Cerebellar cortex (tissue), 1 donor: ENCODE measurements at places on chromosomes 6 and 20.

DNA sequence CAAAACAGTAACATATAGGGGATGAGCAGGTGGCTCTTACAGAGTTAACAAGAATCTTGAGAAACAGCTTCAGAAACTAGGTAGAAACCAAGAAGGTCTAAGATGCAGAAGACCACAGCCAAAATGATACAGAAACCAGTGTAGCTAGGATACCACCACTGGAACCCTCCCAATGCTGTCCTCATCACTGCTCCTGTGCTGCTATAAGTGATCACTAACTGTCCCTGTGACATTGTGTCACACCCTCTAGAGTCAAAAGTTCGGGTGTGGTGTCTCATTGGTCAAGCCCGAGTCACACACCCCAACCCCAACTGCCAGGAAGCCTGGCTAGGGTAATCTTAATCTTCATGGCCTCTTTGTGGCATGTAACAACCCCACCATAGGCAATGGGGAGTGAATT is 153.1 kb downstream of the RCAN2 start:
- DNase-seq: no peak

GRCh38 chr6:16787128-16787682 is 25.9 kb upstream of the ATXN1 start:
- DNase-seq: no peak

DNA sequence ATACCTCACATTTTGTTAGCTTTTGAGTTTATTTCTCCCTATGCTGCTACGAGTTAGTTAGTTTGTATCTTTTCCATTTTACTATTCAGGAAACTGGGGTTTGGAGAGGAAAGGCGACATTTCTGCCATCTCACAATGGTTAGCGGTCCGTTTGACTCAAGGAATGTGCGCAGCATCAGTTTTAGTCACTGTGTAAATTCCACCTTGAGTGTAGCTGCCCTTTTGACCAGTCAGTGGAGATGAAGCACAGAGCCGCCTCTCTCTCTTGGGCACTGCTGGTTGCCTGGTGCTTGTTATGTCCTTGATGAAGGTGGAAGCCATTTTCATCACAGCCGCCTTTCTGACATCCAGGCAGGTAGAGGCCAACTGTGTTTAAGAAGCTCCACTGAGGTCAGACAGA is 185.5 kb downstream of the SCP2D1 start:
- no peak for DNase-seq

- DNase-seq: no peak
Measured at GRCh38 chr6:142940487-142940886, 4.5 kb downstream of the HIVEP2 start.

DNA sequence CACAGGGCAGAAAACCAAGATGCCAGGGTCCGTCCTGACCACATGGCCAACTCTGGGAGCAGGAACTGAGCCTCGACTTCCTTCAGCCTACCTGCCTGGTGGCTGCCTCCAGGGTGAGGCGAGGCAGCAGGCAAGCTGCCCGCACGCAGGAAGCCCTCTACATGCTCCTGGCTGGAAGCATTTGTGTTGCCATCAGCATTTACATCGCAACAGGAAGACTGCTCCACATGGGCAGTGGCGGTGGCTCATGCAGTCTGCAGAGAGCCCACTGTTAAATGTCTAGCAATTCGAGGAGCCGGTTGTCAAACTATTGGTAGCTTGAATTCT is 233.8 kb downstream of the SYNDIG1 start:
- no peak for DNase-seq

DNA sequence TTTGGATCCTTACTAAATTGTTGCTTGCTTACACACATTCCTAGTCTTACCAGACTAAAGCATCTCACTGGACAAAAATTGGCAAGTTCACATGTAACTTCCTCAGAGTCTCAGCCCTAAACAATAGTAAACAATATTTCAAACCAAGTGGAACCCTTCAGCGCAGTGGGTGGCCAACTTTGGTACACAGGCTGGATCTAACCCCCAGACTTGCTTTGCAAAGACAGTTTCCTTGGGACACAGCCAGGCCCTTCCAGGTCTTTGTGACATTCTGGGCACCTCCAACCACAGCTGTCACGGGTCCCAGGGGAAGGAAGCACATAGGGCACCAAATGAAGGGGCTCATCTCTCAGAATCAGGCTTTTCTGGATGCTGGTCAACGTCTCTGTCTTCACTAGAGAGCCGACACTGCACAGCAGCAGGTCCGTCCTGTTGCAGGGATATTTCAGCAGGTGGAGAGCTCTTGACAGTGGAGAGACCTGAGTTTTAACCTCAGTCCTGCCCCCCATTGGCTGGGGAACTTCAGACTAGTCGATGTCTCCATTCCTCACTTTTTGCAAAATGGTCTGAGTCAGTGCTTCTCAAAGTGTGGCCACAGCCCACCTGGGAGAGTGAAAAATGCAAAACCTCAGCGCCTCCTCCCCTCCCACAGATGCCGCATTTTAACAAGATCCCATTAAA is 91.4 kb downstream of the BFSP1 start:
- DNase-seq: no peak

DNA sequence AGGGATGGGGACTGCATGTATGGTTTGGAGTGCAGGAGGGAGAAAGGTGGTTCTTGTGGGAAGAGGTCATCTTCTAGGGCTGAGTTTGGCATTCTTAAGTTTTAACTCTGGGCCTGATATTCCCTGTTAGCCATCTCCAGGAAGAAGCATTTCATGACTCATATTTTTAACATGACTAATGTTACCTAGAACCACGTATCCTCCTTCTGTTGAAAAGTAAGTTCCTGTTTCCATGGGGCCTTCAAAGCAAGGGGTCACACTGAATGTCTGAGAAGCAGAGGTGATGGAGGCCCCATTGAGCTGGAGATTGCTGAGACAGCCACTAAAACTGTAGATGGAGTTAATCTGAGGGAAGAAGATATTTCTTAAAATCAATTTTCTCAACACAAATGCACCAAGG is 30.2 kb downstream of the FAM229B start:
- no peak for DNase-seq

DNA sequence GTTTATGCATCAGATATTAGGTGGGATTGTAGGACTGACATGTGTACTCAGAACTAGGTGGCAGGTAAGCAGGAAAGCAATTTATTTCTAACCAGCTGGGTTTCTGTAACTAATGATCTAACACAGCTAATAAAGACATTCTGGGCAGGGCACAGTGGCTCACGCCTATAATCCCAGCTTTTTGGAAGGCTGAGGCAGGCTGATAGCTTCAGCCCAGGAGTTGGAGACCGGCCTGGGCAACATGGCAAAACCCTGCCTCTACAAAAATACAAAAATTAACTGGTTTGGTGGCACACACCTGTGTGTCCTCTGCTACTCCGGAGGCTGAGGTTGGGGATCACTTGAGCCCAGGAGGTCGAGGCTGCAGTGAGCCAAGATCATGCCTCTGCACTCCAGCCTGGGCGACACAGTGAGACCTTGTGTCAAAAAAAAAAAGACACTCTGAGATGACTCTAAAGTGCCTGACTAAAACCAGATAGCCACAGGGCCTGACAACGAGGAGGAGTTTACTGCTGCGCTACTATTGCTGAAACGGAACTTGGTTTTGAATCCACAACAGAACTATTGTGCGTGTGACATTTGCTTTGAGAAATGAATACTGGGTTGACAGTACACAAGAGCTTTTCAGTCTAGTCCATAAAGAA is 29.2 kb upstream of the CEP85L start:
- no peak for DNase-seq

DNA sequence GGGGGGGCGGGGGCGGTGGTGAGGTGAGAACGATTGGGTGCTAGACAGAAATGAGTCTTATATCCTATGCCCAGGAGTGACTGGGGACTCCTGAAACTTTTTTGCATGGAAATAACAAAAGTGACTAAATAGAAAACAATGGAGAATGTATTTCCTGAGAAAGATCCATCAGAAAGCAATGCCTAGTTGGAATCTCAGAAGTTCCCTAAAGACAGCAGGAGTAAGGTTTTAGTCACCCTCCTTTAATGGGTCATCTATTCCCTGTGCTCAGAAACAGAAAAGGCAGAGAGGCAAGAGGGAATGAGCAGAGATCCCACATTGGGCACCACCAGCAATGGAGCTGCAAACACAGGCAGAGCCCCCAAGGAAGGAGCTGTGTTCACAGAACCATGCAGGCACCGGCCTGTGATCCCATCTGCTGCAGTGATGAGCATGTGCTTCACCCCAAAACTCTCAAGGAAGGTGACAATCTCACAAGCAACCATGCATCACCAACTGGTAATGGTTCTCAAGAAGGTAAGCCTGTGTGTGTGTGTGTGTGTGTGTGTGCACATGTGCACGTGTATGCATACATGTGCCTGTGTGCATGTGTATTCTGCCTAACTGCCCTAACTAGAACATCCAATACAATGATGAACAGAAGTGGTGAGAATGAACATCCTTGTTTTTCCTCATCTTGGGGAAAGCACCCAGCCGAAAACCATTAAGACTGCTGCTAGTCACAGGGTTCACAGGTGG is 168.4 kb downstream of the WDR27 start:
- no peak for DNase-seq

DNA sequence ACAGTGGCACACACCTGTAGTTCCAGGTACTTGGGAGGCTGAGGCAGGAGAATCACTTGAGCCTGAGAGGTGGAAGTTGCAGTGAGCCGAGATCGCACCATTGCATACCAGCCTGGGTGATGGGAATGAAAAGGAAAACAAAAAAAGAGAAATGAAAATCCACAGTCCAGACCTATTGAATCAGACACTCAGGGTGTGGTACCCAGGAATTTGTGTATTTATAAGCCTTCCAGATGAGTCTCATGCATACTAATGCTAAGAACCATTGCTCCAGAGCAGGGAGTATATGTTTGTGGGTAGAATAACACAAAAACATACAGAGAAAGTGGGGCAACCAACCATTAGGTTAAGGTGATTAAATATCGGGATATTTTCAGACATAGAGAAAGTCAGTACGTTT is 36.1 kb upstream of the PLCB4 start:
- no peak for DNase-seq

GRCh38 chr6:52666071-52666470 is 4.8 kb upstream of the TMEM14A start:
- DNase-seq: no peak

DNA sequence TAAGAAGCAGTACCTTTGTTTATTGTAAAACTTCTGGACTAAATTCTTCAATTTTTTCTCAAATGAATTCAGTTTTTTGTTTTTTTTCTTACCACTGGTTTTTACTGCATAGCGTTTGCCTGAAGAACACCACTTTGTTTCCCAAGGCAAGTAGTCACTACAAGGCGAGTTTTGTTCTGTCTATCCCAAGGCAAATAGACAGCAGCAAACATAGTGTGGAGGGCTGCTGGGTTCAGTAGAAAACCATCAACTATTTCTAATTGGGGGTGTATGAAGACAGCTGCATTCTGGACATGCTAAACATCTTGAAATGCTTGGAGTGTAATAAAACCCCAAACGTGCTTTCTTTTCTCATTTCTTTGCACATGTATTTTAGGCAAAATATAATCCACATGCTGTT is 197.4 kb downstream of the ESR1 start:
- no peak for DNase-seq

- no peak for DNase-seq
Measured at GRCh38 chr6:49939993-49940498, 23.9 kb downstream of the DEFB114 start.

DNA sequence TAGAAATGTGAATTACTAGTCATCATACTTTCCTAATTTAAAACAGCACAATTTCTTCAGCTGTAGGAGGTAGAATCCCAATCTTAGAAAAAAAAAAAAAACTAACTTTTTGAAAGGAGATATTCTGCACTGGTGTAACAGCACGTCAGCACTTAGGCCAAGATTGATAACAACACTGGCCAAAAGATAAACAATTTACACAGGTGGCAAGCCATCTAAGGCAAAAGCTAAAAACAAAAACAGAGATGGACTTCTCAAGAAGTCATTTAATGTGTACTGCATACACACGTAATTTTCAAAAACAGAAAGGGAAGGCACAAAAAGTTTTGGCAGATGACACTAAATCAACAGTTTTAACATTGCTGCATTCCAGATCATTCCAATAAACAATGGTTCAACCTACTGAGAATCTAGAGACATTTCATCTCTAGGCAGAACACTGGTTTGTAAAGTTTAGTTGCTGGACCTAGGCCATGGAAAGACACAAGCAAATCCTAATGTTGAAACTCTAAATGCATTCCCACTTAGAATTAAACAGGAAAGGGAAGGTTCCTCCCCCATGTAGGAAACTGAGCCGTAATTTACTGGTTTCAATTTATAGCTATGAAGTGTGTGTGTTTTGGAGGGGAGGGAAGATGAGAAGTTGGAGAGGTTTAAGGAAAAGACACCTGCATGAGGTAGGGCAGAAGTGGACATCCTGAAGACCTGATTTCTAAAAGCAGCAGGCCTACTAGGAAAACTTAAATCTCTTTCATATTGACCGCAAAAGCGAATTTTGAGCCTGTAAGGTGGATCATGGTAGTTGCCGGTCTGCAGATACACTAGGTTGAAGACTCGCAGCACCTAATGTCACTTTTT is 1.3 kb downstream of the GCLC start:
- DNase-seq: peak; percentile 16

- no peak for DNase-seq
Measured at GRCh38 chr6:159254186-159254585, 85.0 kb downstream of the FNDC1 start.

- DNase-seq: no peak
Measured at GRCh38 chr6:63799313-63799712, 163.7 kb downstream of the PHF3 start.

GRCh38 chr20:55271371-55271770 is 733.9 kb downstream of the CBLN4 start:
- no peak for DNase-seq

DNA sequence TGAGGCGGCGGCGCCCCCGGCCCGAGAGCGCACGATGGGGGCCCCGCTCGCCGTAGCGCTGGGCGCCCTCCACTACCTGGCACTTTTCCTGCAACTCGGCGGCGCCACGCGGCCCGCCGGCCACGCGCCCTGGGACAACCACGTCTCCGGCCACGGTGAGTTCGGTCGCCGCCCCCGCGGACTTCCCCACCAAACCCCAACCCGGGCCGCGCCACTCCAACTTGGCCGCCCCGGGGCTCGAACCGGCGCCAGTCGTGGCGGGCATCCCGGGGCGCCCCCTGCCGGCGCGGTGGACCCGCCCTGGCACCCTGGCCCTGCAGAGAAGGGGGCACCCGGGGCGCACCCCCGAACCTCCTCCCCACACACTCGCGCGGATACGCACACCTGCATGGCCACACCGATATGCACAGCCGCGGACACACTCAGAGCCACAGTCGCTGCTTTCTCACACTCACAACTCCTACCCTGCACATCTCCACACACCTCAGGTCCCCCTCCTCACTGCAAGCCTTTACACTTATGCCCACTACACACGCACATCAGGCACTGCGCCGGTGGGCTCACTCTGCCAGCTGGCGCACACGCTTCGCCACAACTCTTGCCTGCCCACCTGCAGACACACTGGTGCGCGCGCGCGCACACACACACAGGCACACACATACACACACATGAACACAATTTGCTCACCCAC is 535 bp downstream of the VSTM2L start:
- no peak for DNase-seq
